Aorta (tissue), 5 donors: ENCODE measurements at places on chromosomes 2 and 18. TPM values are rescaled to one million over a fixed set of nuclear protein-coding genes. Genes with fewer than 3 reads are reported as not detected.
A peak's percentile ranks its signal among the peaks of the same experiment; 100 is the strongest.

ASB18 gene
- not detected for total RNA-seq

CYS1 gene
- total RNA-seq: 11.4 TPM

THSD7B gene
- 5.1 TPM for total RNA-seq

SERPINB7 gene
- not detected for total RNA-seq

MYOM1 gene
- 26.3 TPM for total RNA-seq

ANKRD23 gene
- 5.4 TPM for total RNA-seq

RIT2 gene
- total RNA-seq: not detected

PDCD1 gene
- total RNA-seq: 0.39 TPM

GRCh38 chr2:68436270-68436669 lies 30.8 kb downstream of the FBXO48 start:
- no peak overlapping the region for H3K4me3 ChIP-seq
- peaks cover 4% of the 10 kb centered on the region for H3K4me1 ChIP-seq
- H3K27ac ChIP-seq: peak overlapping the region; percentile 87
- H3K27me3 ChIP-seq: no peaks in the 10 kb centered on the region
- H3K36me3 ChIP-seq: no peaks in the 10 kb centered on the region

DNA sequence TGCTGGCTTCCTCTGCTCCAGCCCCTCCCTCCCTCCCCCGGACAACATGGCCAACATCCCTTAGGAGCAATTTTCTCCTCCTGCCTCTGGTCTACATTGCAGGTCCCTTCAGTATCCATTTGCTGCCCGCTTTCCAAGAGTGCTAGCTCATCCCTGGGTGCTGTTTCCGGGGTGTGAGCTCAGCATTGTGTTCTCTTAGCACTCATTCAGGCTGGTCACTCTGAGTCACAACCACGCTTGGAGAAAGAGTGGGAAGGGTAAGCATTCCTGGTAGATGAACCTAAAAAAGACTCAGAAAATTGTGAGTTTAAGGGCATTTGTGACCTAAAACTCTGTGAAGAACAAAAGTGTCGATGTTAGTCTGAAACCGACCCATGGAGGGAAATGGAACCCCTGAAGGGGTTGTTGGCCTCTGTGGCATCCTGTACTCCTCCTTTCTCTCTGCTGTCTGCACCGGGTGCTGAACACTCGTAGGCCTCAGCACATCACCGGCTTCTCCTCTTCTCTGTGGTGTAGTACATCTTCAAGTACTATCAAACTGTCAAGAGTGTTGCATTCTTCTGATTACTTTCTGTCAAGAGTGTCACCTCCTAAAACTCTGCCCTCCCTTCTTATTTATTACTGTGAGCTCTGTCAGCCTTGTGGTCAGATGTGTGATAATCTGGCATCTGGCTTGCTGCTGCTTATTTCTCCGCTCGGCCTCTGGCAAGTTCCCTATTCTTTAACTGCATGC lies 73.0 kb downstream of the CTNNA2 start:
- H3K4me3 ChIP-seq: no peak overlapping the region
- no peaks in the 10 kb centered on the region for H3K36me3 ChIP-seq
- DNase-seq: no peak
- no peaks in the 10 kb centered on the region for H3K4me1 ChIP-seq

GRCh38 chr2:157901325-157901724 lies 25.2 kb upstream of the ACVR1 start:
- no peak overlapping the region for H3K27ac ChIP-seq
- H3K4me3 ChIP-seq: no peak overlapping the region
- no peaks in the 10 kb centered on the region for H3K36me3 ChIP-seq
- H3K4me1 ChIP-seq: no peaks in the 10 kb centered on the region
- no peaks in the 10 kb centered on the region for H3K27me3 ChIP-seq

DNA sequence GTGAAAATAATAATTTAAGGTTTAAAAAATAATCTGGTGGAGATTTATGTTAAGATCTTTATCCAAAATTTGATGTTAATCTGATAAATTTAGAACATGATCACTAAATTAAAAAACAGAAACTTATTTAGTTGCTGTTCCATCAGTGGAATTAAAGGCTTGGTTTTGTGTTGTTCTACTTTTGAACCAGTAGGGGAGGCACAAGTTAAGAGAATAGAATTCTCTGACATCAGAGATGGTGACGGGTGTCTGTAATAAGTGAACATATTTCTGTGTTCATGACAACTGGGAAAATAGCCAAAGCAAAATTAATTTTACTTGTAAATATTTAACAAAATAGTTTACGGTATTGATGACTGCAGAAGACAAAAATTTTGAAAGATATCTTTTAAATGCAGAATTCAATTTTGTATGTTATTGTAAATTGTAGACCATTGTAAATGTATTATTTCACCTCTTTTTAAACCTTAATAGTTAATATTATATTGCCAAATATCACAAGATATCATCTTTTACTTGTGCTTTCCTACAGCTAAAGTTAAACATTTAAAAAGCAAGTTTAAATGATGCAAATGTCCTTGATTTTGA lies 106.0 kb downstream of the UBR3 start:
- H3K4me1 ChIP-seq: no peaks in the 10 kb centered on the region
- no peaks in the 10 kb centered on the region for H3K36me3 ChIP-seq
- H3K27me3 ChIP-seq: no peaks in the 10 kb centered on the region
- no peak overlapping the region for H3K27ac ChIP-seq
- no peak for DNase-seq
- no peak overlapping the region for H3K4me3 ChIP-seq

GRCh38 chr2:59301466-59302402 lies 1060.6 kb upstream of the FANCL start:
- no peaks in the 10 kb centered on the region for H3K27me3 ChIP-seq
- H3K36me3 ChIP-seq: no peaks in the 10 kb centered on the region
- H3K4me1 ChIP-seq: no peaks in the 10 kb centered on the region
- H3K4me3 ChIP-seq: no peak overlapping the region
- DNase-seq: no peak

GRCh38 chr18:50183556-50183955 lies 11.4 kb downstream of the MYO5B start:
- no peak for DNase-seq
- no peak overlapping the region for H3K27ac ChIP-seq
- H3K4me3 ChIP-seq: no peak overlapping the region

GRCh38 chr2:216246766-216247165 lies 125.5 kb downstream of the MARCHF4 start:
- DNase-seq: no peak
- no peaks in the 10 kb centered on the region for H3K4me1 ChIP-seq
- no peak overlapping the region for H3K27ac ChIP-seq
- H3K27me3 ChIP-seq: peaks cover 3% of the 10 kb centered on the region
- H3K36me3 ChIP-seq: no peaks in the 10 kb centered on the region
- H3K4me3 ChIP-seq: no peak overlapping the region

DNA sequence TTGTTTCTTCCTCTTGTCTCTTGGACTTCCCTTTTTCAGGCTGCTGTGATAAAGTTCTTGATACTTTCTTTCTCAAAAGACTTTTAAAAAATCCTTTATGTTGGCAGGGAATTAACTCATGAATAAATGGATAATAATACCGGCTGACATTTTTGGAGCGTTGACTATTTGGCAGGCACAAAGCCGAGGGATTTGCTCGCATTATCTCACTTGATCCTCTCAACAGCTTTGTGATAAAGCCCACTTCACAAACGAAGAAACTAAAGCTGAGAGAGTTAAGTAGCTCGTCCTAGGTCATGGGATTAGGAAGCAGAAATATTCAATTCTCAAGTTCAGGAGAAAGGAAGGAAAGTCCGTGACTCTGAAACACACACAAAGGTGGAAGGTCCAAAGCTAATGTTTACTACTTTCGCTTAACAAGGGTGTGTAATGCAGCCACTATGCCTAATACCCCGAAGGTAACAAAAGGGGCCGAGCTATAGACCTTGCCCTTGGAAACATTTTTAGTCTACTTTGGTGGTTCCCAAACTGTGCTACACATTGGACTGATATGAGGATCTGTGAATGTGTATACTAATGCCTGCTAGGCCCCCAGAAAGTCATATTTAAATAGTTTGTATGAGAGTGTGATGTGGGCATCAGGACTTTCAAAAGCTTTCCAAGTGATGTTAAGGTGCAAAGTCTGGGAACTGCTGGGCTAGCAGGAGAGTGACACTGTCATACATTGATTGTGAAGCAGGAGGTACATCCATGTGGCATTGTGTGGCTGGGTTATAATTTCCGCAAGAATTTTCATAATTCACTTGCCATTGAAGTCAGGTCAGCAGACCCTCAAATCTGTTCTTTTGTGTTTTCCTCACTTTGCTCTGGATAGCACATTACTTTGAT lies 508.4 kb downstream of the PLCL1 start:
- H3K4me1 ChIP-seq: no peaks in the 10 kb centered on the region
- no peaks in the 10 kb centered on the region for H3K36me3 ChIP-seq
- no peak for DNase-seq
- peaks cover 1% of the 10 kb centered on the region for H3K27me3 ChIP-seq
- H3K4me3 ChIP-seq: no peak overlapping the region

GRCh38 chr18:5196253-5197031 lies 615 bp downstream of the AKAIN1 start:
- DNase-seq: no peak
- no peak overlapping the region for H3K4me3 ChIP-seq
- no peak overlapping the region for H3K27ac ChIP-seq
- no peaks in the 10 kb centered on the region for H3K27me3 ChIP-seq
- no peaks in the 10 kb centered on the region for H3K36me3 ChIP-seq
- H3K4me1 ChIP-seq: no peaks in the 10 kb centered on the region

DNA sequence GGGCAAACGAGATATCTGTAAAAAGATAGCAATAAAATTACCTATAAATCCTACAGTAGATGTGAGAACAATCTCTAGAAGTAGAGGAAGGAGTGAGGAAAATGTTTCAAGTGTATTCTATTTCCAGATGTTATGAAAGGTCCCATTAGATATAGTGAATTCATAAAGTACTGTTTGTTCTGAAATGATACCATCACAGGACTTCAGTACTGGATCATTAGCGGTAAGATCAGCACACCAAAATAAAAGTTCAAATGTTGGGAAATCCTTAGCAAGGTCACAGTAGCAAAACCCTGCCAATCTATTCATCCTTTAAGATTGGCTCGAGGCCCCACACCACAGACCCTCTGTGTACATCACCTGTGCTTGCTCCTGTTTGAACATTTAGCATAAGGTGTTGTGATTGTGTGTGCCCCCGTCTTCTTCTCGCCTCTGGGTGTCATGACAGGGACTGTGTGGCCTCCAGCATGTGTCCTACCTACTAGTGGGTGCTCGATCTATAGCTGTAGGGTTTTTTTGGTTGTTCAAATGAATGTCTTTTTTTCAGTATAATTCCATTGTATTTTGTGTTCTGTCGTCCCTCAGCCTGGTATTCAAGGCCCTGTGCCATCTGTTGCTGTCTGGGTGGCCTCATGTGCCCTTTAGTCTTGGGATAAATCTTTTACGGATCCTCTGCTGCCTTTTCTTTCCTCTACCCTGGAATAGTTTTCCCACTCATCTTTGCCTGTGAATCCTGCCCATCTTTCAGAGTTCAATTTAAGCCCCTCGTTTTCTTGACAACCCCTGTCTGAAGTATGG lies 9.1 kb downstream of the MFSD6 start:
- H3K36me3 ChIP-seq: no peaks in the 10 kb centered on the region
- H3K4me1 ChIP-seq: no peaks in the 10 kb centered on the region
- H3K27me3 ChIP-seq: no peaks in the 10 kb centered on the region
- H3K27ac ChIP-seq: no peak overlapping the region

DNA sequence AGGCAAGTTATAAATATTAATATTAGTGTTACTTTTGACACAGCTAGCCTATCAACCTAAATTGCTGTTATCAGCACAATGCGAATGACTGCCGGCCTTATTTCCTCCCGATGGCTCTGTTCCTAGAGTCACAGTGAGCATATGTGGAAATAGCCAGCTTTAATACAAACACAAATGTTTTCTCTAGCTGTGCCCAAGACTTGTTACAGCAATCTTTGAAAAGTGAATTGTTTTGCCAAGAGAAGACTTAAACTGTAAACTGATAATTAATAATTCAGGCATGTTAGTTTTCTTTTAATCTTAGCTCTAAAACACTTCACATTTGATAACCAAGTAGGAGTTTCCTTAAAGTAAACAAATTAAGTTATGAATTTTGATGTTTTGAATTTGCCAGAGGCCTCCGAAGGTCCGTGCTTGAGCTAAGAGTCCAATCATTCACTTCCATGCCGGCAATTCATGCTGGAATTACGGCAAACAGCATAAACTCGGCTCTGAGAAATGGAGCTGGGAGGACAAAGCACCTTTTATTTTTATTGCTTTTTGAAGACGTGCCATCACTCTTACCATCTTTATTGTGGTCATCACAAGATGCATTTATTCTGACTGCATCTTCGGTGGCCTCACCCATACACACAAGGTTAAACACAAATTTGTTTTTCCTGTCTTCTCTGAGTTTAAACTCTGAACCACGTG lies 184.5 kb upstream of the CWC22 start:
- H3K27me3 ChIP-seq: no peaks in the 10 kb centered on the region
- no peaks in the 10 kb centered on the region for H3K36me3 ChIP-seq
- H3K27ac ChIP-seq: no peak overlapping the region
- no peak for DNase-seq
- H3K4me3 ChIP-seq: no peak overlapping the region

GRCh38 chr18:44758861-44759631 lies 78.4 kb downstream of the SETBP1 start:
- no peak overlapping the region for H3K27ac ChIP-seq
- H3K4me3 ChIP-seq: no peak overlapping the region
- no peaks in the 10 kb centered on the region for H3K27me3 ChIP-seq
- no peak for DNase-seq
- H3K36me3 ChIP-seq: no peaks in the 10 kb centered on the region

- H3K4me3 ChIP-seq: no peak overlapping the region
- H3K27me3 ChIP-seq: no peaks in the 10 kb centered on the region
- no peak overlapping the region for H3K27ac ChIP-seq
- no peak for DNase-seq
Measured at GRCh38 chr2:102112692-102113665, 29.6 kb upstream of the IL1R1 start.

DNA sequence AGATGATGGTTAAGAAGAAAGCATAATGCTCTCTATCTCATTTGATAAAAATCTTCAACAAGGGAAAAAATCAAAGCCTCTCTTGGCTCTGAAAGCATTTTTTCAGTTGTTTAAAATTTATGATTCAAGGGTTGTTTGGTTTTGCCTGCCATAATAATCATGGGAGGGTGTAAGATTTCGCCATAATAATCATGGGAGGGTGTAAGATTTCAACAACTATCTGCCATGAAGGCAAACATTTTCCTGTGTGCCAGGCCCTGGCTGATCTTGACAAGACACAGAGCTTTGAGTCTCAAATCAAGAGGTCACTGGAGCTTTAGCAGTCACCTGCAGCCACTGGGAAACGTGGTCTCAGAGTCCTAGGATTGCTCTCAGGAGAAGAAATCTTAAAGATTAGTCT lies 175.1 kb upstream of the PIEZO2 start:
- no peak for DNase-seq
- peaks cover 2% of the 10 kb centered on the region for H3K4me1 ChIP-seq
- H3K4me3 ChIP-seq: no peak overlapping the region

DNA sequence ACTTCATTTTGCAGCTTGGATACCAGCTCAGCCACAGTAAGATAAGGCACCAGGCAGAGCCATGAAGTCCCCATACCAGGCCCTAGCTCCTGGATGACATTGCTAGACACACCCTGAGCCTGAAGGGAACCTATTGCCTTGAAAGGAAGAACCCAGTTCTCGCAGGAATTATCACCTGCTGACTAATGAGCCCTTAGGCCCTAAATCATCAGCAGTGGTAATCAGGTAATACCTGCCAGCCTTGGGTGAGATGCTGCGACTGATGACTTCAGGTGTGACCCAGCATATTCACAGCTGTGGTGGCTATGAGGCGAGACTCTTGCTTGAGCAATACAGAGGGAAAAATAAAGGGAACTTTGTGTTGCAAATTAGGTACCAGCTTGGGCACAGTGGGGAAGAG lies 24.9 kb downstream of the CLK1 start:
- no peak for DNase-seq
- H3K4me1 ChIP-seq: no peaks in the 10 kb centered on the region
